ENCODE measurements at places on chromosomes 1 and 21. TPM values are rescaled to one million over a fixed set of nuclear protein-coding genes. Genes with fewer than 3 reads are reported as not detected.

DNA sequence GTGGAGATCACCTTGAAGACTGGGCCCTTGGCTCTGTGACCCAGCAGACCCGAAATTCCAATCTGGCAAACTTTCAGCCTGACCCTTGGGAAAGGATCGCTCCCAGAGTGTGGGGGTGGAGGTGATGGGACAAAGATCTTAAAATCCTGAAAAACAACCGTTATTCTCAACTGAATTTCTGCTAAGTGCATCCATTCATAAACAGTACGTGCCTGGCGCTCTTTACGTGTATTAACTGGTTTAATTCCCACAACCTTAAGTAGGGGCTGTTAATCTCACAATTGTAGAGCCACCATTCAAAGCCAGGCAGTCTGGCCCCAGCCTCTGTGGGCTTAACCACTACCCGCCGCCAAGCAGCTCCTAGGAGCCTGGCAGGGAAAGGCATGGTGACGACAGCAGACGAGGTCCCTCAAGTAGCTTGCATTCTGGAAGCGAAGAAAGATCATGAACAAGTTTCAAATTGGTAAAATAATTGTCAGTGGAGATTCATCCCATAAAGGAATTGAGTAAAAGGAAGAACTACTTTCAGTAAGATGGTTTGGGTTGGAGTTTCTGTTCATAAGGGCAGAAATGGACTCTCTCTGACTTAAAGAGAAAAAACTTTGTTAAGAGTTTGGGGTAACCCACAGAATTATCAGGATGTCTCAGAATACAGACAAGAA lies 11.4 kb upstream of the RGS16 start:
- H3K4me3 ChIP-seq, result no peak overlapping the region
- peak overlapping the region; percentile 55 for H3K27ac ChIP-seq
- H3K27me3 ChIP-seq, result no peaks in the 10 kb centered on the region
- H3K4me1 ChIP-seq, result no peaks in the 10 kb centered on the region

KCNJ9 gene
- total RNA-seq, result not detected

LYPD8 gene
- not detected for total RNA-seq

ITLN1 gene
- 0.37 TPM for total RNA-seq

DNA sequence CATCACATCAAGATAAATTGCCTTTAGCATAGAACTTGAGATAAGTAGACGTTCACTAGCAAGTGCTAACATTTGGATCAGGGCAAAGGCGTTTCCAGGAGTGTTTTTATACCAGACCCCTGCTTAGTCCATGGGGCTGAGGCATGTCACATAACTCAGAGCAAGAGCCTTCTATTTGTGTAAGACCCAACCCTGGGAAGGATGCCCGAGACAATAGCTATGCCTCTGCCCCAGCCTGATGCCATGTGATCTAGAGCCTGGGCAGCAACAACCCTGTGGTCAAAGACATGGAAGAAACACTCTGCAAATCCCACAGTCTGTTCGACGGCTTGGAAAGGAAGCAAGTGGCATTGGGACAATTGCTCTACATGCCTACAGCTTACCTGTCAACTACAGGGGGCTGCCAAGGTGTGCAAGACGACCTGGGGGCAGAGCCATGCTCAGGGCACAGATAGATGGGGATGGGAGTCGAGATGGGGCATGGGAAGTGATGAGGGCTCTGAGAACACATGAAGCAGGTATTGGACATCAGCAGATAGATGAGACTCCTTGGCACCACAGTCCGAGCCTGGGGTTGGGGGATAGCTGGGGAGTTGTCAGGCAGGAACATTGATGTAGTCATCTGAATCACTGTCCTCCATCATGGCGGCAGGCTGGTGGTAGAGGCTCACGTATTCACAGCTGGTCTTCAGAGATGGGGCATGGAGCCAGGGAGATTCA lies 7.3 kb downstream of the IL24 start:
- DNase-seq, result no peak
- no peak overlapping the region for H3K27ac ChIP-seq
- H3K36me3 ChIP-seq, result no peaks in the 10 kb centered on the region
- no peaks in the 10 kb centered on the region for H3K27me3 ChIP-seq

- no peaks in the 10 kb centered on the region for H3K4me1 ChIP-seq
- H3K27ac ChIP-seq, result no peak overlapping the region
- no peaks in the 10 kb centered on the region for H3K27me3 ChIP-seq
- DNase-seq, result no peak
- H3K36me3 ChIP-seq, result no peaks in the 10 kb centered on the region
Measured at GRCh38 chr1:26218906-26219494, 15.0 kb upstream of the CEP85 start.

DNA sequence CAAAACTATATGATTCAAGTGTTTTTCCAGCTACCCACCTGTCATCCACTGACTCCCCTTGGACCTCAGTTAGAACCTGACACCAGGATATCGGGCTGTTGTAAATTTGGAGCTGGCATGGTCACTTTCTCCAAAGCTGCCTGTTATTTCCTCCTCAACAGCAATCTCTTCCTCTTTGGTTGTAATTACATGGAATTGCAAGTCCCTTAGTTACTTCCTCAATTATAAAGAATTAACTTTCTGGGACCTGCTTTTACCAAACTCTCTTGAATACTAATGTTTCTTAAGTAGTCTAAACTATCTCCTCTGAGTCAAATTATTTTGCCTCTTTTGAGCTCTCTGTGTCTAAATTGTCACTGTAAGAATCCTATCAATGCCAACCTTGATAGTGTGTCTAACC lies 150.3 kb upstream of the SGIP1 start:
- DNase-seq, result no peak
- H3K27ac ChIP-seq, result no peak overlapping the region
- H3K4me3 ChIP-seq, result no peak overlapping the region
- H3K36me3 ChIP-seq, result no peaks in the 10 kb centered on the region

HSD3B1 gene
- total RNA-seq, result 40.9 TPM

Measured in Caco-2 (cell line).